ENCODE measurements at places on chromosomes 2 and 18.

DNA sequence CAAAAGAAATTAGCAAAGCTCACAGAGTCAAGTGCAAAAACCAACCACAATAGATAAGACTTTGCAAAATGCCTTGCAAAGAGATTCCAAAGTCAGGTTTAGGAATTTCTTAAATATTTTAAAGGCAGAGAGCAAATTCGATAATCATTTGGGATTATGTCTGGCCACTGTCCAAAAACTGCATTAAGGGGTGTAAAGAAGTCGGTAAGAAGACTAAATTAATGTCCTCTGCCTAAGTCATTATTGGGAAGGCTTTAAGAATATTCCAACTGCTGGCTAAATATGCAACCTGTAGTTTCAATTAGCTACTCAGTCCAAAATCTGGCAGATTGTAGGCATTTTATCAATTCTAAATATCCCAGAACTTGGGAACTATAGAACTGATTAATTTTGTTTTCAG is 13.7 kb upstream of the LRP1B start:
- no peak for DNase-seq

GRCh38 chr2:202643012-202643858 is 8.5 kb downstream of the FAM117B start:
- no peak for DNase-seq

DNA sequence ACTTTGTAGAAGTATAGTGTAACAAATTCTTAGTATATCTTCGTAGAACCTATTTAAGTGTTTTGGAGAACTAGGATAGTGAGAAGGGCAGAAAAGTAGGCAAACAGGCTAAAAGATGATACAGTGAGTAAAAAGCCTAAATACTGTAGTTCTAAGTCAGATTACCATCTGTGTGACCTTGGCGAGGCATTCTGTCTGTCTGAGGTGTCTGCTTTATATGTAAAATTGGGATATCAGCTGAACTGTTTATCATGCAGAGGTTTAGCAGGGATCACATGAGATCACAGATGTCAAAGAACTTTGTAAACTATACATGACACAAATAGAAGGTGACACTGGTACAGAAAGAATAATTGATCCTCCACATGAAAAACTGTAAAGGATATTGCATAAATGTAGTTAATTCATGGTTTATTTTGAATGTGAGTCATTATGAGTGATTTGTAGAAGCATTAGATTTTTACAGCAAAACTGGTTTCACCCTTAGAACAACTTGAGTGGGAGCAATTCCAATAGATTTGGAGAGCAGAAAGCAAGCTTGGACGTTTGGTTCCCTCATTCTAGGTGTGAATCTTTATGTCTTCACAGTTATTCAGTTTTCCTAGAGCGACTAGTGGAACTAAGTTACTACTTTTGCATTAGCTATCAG is 41.9 kb downstream of the TAF1B start:
- no peak for DNase-seq

DNA sequence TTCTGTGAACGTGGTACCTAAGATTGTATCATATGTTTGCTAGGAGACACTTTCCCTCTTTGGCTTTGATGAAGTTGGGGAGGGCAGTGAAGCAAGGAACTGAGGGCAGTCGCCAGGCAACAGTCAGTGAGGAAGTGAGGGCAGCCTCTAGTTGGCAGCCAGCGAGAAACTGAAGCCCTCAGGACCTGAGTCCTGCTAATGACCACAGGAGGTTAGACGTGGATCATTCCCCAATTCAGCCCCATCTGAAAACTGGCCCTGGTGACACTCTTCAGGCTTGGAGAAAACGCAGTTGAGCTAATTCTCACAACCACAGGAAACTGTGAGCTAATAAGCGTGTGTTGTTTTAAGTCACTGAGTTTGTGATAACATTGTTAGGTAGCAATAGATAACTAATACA is 84.5 kb upstream of the REG3G start:
- DNase-seq, result no peak

DNA sequence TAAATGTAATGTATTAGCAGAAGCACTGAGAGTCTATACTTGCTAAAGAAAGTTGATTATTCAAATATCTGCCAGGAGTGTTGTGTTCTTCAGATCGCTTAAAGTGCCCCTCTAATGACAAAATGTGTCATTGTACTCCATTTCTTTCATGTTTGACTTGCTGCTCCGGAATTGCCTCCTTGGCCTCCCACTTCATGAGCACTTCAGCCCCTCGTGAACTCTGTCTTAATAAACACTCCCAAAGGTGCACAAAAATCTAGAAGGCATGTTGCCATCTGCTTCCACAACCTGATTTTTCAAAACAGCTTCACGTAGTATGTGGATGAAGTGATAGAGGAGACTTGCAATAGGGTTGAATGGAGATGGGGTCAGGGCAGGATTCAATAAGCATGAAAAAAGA is 396.1 kb downstream of the TDRD15 start:
- DNase-seq, result no peak

DNA sequence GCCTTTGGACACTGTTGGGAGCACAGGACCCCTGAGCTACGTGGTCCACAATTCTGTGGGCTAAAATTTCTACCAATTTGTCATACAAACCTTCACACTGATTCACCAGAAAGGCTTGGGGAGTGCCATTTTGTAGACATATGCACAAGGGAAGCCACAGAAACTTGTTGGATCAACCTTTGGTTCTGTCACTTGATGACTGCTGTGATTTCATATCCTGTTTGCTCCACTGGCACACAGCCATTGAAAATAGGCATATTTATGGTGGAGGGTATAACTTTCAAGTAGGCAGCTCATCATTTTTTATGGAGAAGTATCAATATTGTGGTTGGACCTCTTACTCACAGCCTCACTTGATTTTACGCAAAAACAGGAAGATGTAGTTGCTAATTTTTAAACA is 10.5 kb downstream of the NAPG start:
- DNase-seq, result no peak

GRCh38 chr2:60446413-60447267 is 106.8 kb downstream of the BCL11A start:
- no peak for DNase-seq
